Fibroblast of gingiva (primary cell): ENCODE measurements at places on chromosomes 1 and 21.

GRCh38 chr1:214419650-214420049, 131.8 kb downstream of the PTPN14 start:
- no peak for DNase-seq

GRCh38 chr1:30378991-30379581, 344.3 kb downstream of the MATN1 start:
- DNase-seq = peak; percentile 60

DNA sequence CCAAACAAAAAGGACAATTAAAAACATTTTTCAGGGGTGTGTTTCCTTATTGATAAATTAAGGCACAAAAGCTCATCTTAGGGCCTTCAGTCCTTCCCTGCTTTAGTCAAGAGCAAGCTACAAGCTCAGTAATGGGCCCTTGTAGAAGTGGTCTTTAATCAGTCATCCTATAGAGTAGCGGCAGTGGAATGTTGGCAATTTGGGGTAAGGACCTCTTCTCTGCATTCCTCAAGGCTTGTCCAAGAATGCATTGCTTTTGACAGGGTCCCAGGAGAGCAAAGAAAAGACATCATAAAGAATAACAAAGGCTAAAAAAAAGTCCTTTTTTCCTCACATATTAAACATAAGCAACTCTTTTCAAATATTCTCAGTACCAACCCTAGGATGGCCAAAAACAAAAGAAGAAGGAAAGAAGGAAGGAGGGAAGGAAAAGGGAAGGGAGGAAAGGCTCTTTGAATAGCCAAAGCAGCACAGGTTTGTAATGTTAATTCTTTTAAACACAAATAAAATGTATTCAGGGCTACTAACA, 27.3 kb upstream of the CAMK1G start:
- no peak for DNase-seq

DNA sequence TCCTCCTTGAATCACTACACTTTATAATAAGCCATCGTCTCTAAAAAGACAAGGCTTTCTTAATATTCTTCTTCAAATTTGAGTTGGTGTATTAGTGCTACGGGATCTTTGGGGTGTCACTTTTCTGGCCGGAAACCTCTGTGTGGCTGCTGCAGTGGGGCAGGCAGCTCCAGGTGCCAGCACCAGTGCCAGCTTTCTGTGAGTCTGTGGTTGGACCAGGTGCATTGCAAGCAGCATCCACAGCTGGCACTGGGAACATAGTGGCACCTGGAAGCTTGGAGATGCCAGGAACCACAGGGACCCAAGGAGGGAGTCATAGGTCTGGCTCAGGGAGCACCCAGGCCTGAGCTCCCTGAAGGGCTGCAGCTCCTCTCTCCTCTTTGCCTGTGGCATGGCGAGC, 111.8 kb upstream of the RUNX3 start:
- no peak for DNase-seq

- no peak for DNase-seq
Measured at GRCh38 chr1:8329439-8329838, 11.5 kb downstream of the SLC45A1 start.

DNA sequence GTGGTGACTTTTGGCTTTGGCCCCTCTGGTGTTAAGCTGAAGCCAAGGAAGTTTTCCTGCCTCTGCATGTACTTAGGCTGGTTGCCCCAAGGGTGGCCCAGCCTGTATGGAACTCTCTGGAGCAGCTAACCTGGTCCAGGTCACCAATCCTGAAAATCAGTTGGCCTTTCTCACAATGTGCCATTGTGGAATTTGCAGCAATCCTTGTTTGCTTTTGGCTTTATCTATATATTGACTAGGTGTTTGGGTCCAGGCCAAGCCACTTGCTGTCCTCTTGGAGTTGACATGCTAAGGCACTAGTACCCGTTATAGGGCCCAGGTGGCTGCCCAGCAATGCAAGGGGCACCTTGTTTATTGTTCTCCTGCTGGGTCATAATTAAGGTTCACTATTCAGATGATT, 124.6 kb downstream of the CAMTA1 start:
- DNase-seq = no peak

GRCh38 chr1:110319332-110320167, 19.6 kb upstream of the RBM15 start:
- no peak for DNase-seq

GRCh38 chr1:223759273-223759672, 46.9 kb downstream of the CAPN2 start:
- no peak for DNase-seq

- no peak for DNase-seq
Measured at GRCh38 chr1:244289991-244290785, 161.5 kb downstream of the ADSS2 start.

DNA sequence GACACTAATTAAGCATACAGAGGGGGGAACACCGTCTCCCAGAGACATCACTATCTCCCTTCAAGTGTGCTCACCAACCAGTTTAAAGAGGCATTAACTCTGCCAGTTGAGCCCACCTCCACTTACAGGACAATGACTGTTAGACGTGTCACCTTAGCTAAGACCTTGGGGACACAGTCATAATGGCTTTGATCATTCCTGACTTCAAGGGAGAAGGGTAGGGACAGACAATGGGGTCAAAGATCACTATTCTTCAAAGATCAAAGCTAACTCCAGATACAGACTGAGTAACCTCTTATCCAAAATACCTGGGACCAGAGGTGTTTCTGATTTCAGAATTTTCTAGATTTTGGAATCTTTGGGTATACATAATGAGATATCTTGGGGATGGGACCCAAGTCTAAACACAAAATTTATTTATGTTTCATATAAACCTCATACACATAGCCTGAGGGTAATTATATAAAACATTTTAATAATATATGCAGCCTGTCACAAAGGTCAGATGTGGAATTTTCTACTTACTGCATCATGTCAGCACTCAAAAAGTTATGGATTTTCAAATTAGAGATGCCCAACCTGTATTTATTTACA, 246.1 kb downstream of the SLC45A1 start:
- DNase-seq = no peak

DNA sequence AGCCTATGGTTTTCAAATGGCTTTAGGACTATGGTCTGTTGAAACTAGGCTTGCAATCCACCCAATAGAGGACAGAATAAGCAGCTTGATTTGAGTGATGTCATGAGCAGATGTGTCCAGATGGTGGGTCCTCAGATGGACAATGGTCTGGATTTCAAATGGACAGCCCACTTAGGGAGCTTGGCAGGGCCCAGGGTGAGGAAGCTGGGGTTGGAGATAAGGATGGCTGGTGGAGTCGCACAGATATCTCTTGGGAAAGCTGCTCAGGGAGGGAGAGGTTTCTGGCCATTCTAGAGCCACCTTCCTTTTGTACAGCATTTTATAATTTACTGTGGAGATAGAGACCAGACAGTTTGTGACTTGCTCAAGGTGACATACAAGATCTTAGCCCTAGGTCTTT, 55.0 kb downstream of the NFASC start:
- DNase-seq = no peak

GRCh38 chr1:119004781-119005180, 16.6 kb upstream of the TBX15 start:
- DNase-seq = no peak

- no peak for DNase-seq
Measured at GRCh38 chr21:45504516-45505415, 37.5 kb downstream of the SLC19A1 start.

- DNase-seq = peak; percentile 73
Measured at GRCh38 chr1:99737016-99737415, 29.4 kb downstream of the FRRS1 start.

- DNase-seq = peak; percentile 74
Measured at GRCh38 chr1:184805667-184806295, 51.1 kb upstream of the EDEM3 start.

GRCh38 chr1:222104694-222105392, 363.0 kb upstream of the DUSP10 start:
- no peak for DNase-seq

DNA sequence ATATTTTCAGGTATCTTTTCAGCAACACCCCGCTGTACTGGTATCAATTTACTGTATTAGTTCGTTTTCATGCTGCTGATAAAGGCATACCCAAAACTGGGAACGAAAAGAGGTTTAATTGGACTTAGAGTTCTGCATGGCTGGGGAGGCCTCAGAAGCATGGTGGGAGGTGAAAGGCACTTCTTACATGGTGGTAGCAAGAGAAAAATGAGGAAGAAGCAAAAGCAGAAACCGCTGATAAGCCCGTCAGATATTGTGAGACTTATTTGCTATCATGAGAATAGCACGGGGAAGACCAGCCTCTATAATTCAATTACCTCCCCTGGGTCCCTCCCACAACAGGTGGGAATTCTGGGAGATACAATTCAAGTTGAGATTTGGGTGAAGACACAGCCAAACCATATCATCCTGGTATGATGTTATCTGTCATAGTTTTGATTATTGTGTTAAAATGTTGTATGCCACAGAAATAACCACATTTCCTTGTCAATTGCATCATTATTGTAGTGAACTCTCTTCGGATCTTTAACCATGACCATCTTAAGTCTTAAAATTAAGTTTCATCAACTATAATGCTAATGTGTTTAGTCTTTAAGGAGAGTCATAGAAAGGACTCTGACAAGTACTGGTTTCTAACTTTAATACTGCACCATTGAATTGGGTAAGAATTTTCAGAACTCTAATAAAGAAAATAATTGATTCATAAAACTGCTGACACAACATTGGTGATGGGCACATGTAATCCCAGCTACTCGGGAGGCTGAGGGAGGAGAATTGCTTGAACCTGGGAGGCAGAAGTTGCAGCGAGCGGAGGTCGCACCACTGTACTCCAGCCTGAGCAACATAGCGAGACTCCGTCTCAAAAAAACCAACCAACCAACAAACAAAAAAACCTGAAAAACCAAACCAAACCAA, 58.2 kb downstream of the TBX19 start:
- DNase-seq = no peak

DNA sequence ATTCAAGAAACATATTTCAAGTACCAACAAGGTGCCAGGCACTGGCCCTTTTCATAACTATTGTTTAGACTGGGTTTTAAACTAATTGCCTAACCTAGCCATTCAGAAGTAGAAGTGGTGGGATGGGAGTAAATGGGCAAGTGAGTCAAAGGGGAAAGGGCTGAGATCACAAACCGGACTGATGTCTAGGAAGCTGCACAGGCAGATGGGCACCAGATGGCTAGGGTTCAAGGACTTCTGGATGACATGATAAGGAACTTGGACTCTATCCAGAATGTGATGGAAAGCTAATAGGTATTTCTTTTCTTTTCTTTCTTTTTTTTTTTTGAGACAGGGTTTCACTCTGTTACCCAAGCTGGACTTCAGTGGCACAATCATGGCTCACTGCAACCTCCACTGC, 46.6 kb downstream of the LYST start:
- no peak for DNase-seq

DNA sequence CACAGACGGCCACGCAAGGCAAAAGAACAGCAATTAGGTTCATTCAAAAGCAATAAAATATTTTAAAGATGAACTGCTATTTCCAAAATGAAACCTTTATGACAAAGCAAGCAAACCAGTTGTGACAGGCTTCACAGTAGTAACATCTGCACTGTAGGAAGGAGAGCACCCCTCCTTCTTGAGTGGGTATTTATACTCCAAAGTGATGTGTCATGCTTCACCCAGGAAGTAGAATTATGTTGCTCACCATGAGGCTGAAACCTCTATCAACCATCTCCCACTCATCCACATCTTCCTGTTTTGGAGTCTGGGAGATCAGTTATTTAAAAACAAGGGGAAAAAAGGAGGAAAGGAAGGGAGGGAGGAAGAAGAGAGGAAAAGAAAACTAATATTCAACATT, 885 bp downstream of the OR2T10 start:
- no peak for DNase-seq

- DNase-seq = no peak
Measured at GRCh38 chr1:54853793-54854370, 33.1 kb downstream of the DHCR24 start.

DNA sequence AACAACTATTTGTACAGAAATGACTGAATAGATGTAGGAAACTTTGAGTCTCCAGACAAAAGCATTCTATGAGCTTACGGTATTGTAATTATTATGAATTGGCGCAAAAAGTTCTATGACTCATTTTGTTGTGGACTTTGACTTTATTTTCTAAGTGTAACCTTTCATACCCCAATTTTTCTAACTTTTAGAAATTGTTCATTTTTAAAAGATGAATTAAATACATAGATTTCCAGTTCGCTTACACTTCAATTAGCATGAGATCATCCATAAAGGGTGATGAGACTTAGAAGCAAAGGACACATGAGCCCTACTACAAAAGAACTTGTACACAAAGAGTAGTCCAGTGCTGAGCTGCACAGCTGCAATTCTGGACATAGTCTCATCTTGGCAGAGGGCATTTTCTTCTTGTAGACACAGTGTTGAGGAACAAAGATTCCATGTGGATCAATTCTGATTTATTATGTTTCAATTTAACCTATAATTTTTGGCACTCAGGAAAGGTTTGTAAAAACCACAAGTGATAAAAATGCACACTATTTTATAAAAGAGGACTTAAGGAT, 431.1 kb downstream of the LRRIQ3 start:
- no peak for DNase-seq

GRCh38 chr21:38811257-38811656, 5.5 kb downstream of the ETS2 start:
- peak; percentile 84 for DNase-seq

DNA sequence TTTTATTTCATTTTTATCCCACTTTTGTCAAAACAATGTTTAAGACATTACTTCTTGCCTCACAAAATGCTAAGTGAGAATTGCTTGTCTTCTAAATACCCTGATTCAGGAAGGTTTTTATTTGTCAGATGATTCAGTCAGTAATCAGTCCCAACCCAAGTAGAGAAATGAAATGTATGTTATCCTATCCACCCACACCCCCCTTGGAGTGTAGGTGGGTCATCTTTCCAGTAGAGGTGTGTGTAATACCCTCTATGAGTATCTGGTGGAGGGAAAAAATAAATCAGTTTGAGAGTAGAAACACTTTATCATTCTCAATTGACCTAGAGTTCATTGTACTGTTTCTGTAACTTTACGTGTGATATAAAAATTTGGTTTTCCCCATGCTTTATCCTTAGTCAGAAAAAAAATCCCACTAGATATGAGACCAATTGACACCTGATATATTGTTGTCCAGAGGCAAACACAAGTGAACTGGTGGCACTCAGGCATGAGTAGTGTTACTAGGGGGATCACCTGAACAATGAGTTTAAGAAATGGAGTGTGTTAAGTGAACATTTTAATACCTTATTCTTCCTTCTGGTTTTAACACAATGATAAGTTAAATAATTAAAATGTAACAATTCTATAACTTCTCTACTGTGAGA, 153.8 kb upstream of the C1orf105 start:
- DNase-seq = no peak

DNA sequence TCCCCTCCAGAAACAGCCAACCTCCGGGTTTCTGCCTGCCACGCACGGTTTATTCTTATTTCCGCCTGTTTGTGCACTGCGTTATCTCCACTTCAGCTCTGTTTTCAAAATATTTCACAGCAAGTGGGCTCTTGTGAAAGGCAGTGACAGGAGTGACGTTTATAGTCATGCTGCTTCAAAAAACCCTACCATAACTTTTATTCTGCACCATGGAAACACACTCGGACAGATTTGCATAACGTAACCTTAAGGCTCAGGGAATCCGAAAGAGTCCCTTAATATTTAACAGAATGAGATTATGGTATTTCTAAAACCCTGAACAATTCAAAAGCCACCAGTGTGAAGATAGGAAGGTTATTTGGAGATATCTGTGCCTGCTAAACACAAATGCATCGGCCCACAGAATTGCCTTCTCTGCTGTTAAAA, 782 bp upstream of the SDE2 start:
- DNase-seq = peak; percentile 26

- peak; percentile 46 for DNase-seq
Measured at GRCh38 chr21:41895643-41896493, 16.7 kb upstream of the PRDM15 start.
